ENCODE measurements at places on chromosomes 5 and 9.

- DNase-seq, result peak; percentile 79
Measured at GRCh38 chr9:91727316-91727861, 222.6 kb downstream of the ROR2 start.

GRCh38 chr5:9617221-9617620 lies 12.9 kb downstream of the TAS2R1 start:
- DNase-seq, result no peak

DNA sequence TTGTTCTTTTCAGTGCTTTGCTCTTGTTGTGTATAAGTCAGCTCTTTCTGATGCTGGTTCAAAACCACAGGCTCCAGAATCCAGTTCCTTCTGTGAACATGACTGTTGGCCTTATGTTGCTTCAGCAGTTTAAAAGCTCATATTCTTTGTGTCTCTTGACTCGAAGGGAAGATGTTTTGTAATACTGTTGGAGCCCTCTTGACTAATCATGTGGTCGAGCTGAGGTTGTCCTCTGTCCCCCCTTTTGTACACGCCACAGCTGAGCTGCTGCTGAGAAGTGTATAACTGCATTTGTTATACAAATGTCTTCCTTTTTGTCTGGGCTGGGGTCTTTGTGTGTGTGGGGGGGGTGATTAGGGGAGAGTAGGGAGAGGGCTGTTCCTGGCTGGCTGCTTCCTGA lies 35.8 kb downstream of the SLC36A1 start:
- DNase-seq, result peak; percentile 14

- no peak for DNase-seq
Measured at GRCh38 chr9:129649726-129650679, 8.1 kb upstream of the ASB6 start.

DNA sequence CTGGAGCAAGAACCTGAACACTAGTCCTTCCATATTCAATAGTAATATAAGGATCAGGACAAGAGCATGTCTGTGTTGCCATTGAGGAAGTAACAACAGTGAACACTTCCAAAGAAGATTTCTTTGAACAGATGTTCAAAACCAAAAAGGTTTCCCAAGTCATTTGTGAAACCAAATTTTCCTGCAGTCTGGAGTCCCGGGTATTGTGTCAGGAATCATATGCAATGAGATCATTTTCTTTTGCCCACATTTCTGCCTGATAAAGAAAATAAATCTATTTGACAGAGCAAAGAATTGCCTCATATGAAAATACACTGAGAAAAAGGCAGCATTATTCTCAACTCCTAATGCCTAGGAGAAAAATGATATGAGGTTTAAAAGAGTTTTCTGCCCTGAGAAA lies 151.7 kb downstream of the SNX18 start:
- no peak for DNase-seq

DNA sequence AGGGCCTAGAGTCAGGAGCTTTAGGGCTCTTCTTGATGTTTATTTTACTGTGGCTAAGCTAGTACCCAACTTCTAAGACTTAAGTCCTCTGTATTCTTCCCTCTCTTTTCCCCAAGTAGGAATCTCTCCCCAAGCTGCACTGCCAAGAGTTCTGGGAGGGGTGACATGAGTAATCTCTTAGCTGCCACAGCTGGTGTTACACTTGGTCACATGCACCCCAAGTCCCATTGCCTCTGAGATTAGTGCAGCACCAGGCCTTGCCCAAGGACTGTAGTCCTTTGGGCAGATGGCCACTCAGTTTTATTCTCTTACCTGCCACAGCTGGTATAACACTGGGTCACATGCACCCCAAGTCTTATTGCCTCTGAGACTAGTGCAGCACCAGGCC lies 114.7 kb upstream of the RIOK2 start:
- DNase-seq, result no peak

DNA sequence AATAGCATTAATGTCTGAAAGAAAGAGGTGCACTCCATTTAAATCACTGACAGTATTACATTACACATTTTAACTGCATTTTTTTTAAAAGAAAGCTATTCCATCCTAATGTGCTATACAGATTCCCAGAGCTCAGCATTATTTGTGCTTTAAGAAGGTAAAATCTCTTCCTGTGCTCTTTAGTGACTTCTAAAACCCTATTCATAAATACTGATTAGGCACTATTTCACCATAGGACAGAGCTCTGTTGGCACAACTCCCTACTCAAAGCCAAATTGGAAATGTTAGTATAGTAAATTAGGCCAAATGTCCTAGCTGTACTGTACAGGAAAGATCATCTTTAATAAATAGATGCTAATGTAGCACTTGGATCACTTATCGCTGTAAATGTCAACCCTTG lies 262.5 kb downstream of the TUSC1 start:
- no peak for DNase-seq

DNA sequence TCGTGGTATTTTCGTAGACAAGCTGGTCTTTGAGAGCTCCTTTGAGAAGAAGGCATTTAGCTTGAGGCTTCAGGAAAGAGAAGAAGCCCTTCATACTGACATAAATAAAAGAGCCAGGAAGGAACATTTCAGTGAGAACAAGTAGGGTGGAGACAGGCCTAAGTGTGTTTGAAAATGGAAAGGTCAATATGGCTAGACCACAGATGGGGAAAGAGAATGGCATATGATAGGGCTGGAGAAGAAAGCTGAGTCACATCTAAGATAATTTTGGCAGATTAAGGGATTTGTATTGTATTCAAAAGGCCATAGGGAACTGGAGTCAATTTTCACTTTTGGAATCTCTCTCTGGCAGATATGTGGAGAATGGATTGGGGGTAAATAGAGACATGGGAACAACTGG lies 374.9 kb downstream of the TMEM38B start:
- no peak for DNase-seq

DNA sequence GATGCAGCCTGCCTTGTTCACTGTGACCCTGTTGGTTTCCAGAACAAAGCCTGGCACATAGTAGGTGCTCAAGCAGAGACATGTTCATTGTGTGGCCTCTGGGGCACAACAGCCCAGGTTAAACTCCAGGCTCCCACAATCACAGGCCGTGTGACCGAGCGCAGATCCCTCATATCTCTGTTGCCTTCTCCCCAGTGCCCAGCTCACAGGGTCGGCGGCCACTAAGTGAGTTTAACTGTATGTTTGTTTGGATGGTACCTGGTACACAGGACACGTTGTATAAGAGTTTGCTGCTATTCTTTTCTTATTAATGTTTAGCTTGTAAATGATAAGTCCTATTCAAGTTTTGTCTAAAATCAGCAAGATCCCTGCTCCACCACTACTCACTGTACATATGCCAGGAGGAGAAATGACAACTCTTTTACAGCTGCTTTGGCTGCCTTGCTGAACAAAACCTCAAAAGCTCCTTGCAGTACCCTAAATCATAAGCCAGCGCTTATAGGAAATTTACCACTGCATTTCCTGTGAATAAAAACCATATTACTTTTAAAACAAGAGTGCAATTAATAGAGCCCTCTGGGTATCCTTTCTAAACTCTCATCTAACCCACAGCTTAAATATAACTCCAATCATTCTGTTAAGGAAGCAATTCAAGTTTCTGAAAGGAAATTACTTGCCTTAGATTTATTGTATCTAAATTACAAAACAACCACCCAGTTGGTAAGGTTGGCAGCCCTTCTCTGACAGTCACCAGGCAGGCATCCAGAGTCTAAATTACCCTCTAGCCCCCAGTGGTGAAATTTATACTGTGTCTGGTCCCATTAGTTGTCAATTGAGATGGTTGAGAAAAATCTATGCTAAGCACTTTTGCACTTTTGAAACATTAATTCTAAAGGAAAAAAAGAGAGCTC lies 379.4 kb downstream of the SEMA5A start:
- no peak for DNase-seq

DNA sequence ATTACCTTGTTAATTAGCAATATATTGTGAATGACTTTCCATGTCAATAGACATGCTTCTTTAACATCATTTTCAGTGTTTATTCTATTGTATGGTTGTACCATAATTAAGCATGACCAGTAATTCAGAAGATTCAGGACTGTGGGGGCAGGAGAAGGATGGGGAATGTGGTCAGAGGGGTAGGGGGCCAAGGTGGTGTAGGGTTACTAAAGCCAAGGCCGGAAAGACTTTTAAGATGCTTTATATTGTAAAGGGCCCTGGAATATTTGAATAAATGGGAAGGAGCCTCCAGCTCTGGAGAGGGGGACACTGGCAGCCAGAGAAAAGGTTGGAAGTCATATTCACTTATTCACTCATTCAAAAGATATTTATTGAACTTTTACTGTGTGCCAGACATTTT lies 115.7 kb downstream of the FGF18 start:
- no peak for DNase-seq

GRCh38 chr5:157217289-157218024 lies 36.8 kb downstream of the ITK start:
- peak; percentile 32 for DNase-seq

DNA sequence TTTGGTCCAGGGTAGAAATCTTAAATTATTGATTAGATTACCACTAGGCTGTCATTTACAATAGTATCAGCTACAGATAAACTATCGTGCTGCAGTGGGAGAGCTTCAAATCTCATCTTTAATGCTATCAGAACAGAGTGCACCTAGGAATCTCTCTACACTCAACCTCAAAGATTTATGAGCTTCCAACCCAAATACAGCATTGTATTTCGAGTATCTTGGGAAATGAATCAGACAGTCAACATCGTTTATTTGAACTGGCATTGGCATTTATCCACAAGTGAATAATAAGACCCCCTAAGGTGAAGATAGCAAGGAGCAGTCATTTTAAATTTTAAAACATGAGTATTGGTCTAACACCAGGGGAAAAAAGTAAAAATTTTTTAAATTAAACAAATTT lies 1203.2 kb downstream of the CDH12 start:
- no peak for DNase-seq

GRCh38 chr5:113047733-113048652 lies 71.4 kb downstream of the DCP2 start:
- no peak for DNase-seq

Measured in KBM-7 (cell line).